ENCODE measurements at places on chromosomes 4 and X. TPM values are rescaled to one million over a fixed set of nuclear protein-coding genes. Genes with fewer than 3 reads are reported as not detected.

The CTAG1B gene
- not detected for total RNA-seq

The DCAF12L2 gene
- 7.8 TPM for total RNA-seq

The CHM gene
- total RNA-seq: 52.9 TPM

The ARHGAP24 gene
- total RNA-seq: 3.1 TPM

The MAOB gene
- 1.9 TPM for total RNA-seq

The SORBS2 gene
- total RNA-seq: 156 TPM

The MTNR1A gene
- total RNA-seq: 0.63 TPM

The RPL9 gene
- total RNA-seq: 1,753 TPM

The USP51 gene
- total RNA-seq: 4.7 TPM

The LRAT gene
- 0.94 TPM for total RNA-seq

The SUV39H1 gene
- 2.8 TPM for total RNA-seq

The FRG2 gene
- not detected for total RNA-seq

The ACE2 gene
- not detected for total RNA-seq

The HDX gene
- 28.5 TPM for total RNA-seq

The SLC6A8 gene
- 19.4 TPM for total RNA-seq

The SORCS2 gene
- 8.1 TPM for total RNA-seq

The ATP2B3 gene
- 11.6 TPM for total RNA-seq

The ESX1 gene
- total RNA-seq: not detected

The APBB2 gene
- 97.3 TPM for total RNA-seq
